NCI-H524 treated with DMSO at 0.1 percent for 48 hours (cell line): ENCODE measurements at places on chromosomes 4 and X.

DNA sequence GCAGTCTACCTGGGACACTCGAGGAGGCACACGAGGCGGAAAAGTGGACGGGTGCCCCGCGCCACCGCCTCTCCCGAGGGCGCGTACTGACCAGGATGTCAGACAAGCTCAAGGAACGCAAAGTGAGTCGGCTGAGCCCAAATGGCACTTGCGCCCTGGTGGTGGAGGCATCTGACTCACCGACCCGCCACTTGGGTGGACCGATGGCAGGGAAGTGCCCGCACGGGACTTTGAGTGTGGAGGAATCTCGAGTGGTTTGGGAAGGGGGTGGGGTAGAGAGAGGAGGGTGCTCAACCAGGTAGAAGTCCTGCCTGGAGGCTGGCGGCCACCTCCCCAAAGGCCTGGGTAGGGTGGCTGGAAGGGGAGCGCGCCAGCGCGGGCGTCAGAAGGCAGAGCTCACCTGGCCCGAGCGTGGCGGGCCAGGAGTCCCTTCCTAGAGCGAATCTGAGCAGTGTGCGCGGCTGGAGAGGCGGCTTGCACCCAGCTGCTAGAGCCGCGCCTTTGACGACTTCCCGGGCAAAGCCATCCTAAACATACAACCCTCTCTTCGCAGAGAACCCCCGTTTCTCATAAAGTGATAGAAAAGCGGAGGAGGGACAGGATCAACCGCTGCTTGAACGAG, 655 bp downstream of the HELT start:
- DNase-seq = no peak

GRCh38 chr4:57148831-57149505, 38.8 kb upstream of the IGFBP7 start:
- no peak for DNase-seq

DNA sequence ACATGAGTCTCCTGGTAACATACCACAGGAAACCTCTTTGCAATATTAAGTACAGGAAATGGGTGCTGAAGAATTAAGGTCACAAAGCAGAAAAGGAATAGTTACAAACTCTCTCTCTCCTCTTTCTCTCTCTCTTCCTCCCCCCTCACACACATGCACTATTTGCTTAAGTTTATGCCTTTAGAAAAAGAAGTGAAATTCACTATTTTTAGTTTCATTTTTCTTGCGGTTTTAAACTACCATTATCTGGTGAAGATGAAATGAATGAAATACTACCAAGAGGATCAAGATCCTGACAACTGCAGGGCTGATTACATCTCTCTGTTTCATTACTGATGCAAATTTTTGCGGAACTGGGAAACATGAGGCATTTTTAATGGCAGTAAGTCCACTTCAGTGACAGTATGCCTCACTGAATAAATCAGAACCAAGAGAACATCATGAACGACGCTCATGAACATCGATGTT, 64.3 kb upstream of the FTHL17 start:
- DNase-seq = no peak

GRCh38 chr4:146633471-146633800, 5.3 kb upstream of the POU4F2 start:
- no peak for DNase-seq

- DNase-seq = no peak
These were observed 37.9 kb downstream of the RELL1 start for GRCh38 chr4:37648084-37648817.

DNA sequence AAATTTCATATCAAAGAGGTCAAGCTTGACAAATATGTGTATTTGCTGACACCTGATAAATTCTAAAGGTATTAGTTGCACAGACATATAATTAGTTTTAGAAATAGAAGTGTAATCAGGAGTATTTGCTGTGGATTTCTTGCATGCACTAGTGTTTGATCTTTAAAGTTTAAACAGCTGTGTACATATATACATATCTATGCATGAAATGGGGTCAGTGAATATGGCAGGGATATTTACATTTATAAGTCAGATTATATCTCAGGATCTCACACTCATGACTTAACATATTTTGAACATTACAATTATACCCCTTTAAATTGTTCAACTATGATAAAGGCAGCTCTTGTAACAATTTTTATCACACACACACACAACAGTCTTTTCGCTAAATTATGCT, 547.4 kb upstream of the ACTRT1 start:
- no peak for DNase-seq

GRCh38 chrX:44507292-44507691, 35.4 kb downstream of the FUNDC1 start:
- no peak for DNase-seq

GRCh38 chr4:3160438-3160837, 86.0 kb downstream of the HTT start:
- DNase-seq = no peak

DNA sequence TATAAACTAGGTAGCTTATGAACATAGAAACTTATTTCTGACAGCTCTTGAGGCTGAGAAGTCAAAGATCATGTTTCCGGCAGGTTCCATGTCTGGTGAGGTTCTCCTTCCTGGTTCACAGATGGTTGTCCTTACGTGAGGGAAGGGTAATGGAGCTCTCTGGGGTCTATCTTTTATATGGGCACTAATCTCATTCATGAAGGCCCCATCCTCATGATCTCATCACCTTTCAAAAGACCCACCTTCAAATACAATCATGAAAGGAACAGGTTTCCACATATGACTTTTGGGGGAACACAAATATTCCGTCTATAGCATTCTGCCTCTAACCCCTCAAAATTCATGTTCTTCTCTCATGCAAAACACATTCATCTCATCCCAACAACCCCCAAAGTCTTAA, 264.7 kb downstream of the PTTG2 start:
- no peak for DNase-seq

DNA sequence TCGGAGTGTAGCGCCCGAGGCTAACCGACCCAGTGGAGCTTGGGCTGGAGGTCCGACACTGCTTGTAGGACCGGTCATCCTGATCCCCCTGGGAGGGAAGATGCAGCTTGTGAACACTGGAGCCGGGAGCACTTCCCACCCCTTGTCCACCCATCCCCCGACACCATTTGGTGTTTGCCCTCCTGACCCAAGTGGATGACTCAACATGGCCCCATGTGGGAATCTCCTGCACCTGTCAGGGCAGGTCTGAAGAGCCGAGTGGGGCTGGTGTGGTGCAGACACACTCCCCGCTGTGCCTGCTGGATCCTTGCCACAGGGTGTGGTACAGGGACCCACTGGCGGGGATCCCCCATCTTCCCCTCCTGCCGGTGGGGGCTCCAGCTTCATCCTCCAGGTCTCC, 90.0 kb upstream of the AFAP1 start:
- DNase-seq = no peak

- DNase-seq = peak; percentile 87
These were observed at the start of gene ARMCX4 for GRCh38 chrX:101485212-101485949. ARMCX4 (plus strand) TSS chrX:101485456; CDS start chrX:101488590, 3,134 bp downstream.

GRCh38 chr4:104559502-104559901, 64.8 kb upstream of the CXXC4 start:
- no peak for DNase-seq

- no peak for DNase-seq
These were observed 17.8 kb downstream of the WDR1 start for GRCh38 chr4:10098780-10099160.

GRCh38 chr4:26583865-26584652, at the start of gene TBC1D19:
TBC1D19 (plus strand) TSS chr4:26584084; CDS start chr4:26584194, 110 bp downstream.
- peak; percentile 81 for DNase-seq

GRCh38 chrX:129959493-129959832, 23.0 kb upstream of the BCORL1 start:
- no peak for DNase-seq

- no peak for DNase-seq
These were observed 79.6 kb upstream of the FRG1 start for GRCh38 chr4:189861101-189861500.

- no peak for DNase-seq
These were observed 98.8 kb upstream of the STX18 start for GRCh38 chr4:4640692-4641091.

GRCh38 chr4:7812921-7813320, 126.7 kb downstream of the AFAP1 start:
- no peak for DNase-seq

GRCh38 chrX:118251271-118251670, 94.6 kb upstream of the WDR44 start:
- DNase-seq = no peak

DNA sequence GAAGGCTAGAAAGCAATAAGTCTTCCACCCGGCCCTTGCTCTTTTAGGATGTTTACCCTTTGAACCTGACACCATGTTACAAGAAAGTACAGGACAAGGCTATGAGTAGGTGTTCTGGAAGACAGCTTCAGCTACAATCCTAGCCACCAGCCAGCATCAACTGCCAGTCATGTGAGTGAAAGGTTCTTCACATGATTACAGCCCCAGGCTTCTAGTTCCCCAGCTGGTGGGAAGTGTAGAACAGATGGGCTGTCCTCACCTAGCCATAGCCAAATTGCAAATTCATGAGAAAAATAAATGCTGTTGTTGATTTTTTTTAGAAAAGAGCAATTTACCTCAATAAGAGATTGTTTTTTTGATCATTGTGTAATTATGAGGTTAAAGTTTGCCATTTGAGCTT, 60.8 kb downstream of the GRXCR1 start:
- DNase-seq = no peak

GRCh38 chr4:175234162-175234561, 316.0 kb downstream of the ADAM29 start:
- DNase-seq = no peak

- DNase-seq = no peak
These were observed 48.4 kb downstream of the NALF2 start for GRCh38 chrX:69552512-69552911.

- DNase-seq = no peak
These were observed 73.6 kb downstream of the EGF start for GRCh38 chr4:109985993-109986974.
